Dermis microvascular lymphatic vessel endothelial cell (primary cell): ENCODE measurements at places on chromosomes 12 and 14. TPM values are rescaled to one million over a fixed set of nuclear protein-coding genes. Genes with fewer than 3 reads are reported as not detected.

The NPFF gene
- not detected in 2 replicates for total RNA-seq

The SLC10A1 gene
- not detected in 2 replicates for total RNA-seq

The LRCOL1 gene
- total RNA-seq, result 2.7 and 10.1 TPM in 2 replicates

The KLHL33 gene
- under 0.01 and 0.13 TPM in 2 replicates for total RNA-seq

The RILPL2 gene
- 2.4 and 3.3 TPM in 2 replicates for total RNA-seq
